Cardiac fibroblast (primary cell): ENCODE measurements at places on chromosomes 12 and 14.

GRCh38 chr14:101123618-101124510 lies 220.3 kb upstream of the RTL1 start:
- no peak for DNase-seq

- DNase-seq = no peak
These were observed 2.8 kb upstream of the ANO6 start for GRCh38 chr12:45213107-45213506.

DNA sequence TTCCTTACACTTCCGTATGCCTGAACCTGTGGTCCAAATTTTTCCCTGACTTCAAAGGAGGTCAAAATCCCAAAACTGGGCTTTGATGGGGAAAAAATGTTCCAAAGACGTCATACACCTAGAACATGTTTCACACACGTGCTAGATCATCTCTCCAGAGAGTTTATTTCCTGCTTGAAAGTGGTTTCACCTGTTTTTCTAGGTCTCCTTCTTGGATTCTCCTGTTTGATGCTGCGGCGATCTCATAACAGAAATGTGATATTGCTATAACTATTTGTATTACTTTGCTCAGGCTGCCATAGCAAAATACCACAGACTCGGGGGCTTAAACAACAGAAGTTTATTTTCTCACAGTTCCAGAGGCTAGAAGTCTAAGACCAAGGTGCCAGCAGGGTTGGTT lies 19.7 kb upstream of the TMCC3 start:
- DNase-seq = no peak

GRCh38 chr14:68232300-68233055 lies 412.9 kb downstream of the RAD51B start:
- DNase-seq = peak; percentile 99

DNA sequence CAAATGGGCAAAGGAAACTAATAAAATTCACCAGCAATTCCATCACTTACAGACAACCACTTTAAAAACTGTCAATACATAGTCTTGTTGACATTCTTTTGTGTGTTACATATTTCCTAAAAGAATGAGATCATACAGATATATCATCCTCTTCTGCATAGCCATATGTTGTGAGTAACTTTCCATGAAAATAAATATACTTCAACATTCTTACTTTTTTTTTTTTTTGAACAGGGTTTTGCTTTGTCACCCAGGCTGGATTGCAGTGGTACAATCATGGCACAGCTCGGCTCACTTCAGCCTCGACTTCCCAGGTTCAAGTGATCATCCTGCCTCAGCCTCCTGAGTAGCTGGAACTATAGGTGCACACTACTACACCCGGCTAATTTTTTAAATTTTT lies 20.9 kb downstream of the ZC2HC1C start:
- DNase-seq = no peak

- no peak for DNase-seq
These were observed 130.4 kb upstream of the NTF3 start for GRCh38 chr12:5301539-5301938.

DNA sequence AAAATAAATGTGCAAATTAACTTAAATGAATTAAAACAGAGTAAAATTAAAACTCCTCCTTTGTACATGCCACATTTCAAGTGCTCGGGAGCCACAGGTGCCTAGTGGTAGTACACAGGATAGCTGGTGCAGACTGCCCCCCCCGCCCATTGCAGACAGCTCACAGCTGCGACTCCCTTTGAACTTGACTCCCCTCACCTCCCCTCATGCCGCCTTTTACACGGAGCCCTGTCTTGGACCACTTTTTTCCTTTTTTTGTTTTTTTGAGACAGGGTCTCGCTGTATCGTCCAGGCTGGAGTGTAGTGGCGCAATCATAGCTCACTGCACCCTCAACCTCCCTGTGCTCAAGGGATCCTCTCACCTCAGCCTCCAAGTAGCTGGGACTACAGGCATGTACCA lies 11.5 kb downstream of the SETD1B start:
- no peak for DNase-seq

DNA sequence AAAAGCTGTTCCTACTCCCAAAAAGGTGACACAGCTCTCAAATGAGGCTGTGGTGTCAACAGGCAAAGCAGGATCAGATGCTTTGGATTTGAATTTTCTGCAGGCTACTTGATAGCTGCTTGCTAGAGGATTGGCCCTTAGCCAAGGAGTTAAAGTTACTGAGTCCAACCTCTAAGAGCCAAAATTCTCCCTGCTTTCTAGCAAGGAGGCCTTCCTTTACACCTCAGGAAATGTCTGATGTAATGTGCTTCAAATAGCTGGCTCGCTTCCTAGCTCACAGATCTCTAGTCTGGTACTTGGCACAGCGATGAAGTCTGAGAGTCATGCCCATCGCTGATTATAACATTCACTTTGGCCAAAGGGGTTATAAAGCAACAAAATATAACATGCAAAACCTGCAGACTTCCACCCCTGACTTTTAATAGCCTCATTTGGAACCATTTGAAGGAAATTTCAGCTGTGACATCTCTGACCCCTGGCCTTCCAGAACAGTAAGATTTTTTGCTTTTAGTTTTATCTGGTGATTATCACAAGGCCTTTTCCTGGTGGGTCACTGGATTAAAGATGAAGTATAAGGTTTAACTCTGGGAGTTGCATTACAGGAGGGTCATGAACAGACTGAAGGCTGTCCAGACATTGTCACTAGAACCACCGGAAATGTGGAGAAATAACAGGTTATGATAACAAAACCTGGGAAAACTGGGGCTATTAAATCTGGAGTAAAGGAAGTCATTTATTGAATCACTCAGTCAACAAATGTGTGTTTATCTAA lies 189.7 kb downstream of the EPS8 start:
- DNase-seq = peak; percentile 97
